Cardiac muscle cell (in vitro differentiated cells and primary cell): ENCODE measurements at places on chromosomes 16 and 17.

DNA sequence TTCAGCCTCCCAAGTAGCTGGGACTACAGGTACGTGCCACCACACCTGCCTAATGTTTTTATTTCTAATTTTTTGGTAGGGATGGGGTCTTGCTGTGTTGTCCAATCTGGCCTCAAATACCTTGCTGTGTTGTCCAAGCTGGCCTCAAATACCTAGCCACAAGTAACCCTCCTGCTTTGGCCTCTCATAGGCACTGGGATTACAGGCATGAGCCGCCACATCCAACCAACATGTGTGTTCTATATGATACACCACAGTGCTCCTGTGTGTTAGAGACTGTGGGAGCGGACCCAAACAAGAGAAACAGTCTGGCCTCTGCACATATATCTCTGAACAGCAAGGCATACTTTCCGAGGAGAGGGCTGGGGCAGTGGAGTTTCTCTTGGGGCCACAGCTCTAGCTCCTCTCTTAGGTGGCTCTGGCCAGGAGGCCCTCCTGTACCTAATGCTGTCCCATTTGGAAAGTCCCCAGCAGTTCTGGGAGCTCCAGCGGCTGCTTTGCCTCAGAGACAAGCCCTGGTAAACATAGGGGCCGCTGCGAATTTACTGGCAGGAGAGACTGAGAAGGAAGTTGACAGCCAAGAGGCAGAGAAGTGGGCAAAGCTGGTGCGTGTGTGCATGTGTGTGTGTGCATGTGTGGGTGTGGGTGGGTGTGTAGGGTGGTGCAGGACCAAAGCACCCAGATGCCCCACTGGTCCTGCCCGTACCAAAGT is 95.0 kb downstream of the RAB11FIP4 start:
- DNase-seq = no peak

GRCh38 chr16:88628512-88628974 is 9.8 kb upstream of the IL17C start:
- peak; percentile 20 for DNase-seq

- peak; percentile 36 for DNase-seq
Observed at GRCh38 chr17:31838636-31839225, 20.3 kb downstream of the COPRS start.

GRCh38 chr17:78248051-78248914 is 16.9 kb downstream of the TMEM235 start:
- DNase-seq = no peak

DNA sequence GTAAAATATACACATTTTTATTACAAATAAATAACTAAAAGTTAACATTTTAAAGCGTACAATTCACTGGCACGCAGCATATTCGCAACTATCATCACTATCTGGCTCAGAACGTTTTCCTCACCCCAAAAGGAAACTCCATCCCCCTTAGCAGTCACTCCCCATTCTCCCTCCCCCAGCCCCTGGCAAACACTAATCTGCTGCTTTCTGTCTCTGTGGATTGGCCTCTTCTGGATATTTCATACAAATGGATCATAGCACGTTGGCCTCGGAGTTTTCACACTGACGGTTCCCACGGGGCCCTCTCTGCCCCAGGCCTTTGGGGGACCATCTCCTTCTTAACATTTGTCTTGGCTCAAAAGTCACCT is 64.6 kb downstream of the RTN4RL1 start:
- DNase-seq = no peak

- DNase-seq = no peak
Observed at GRCh38 chr16:69193855-69194254, 6.9 kb downstream of the SNTB2 start.

DNA sequence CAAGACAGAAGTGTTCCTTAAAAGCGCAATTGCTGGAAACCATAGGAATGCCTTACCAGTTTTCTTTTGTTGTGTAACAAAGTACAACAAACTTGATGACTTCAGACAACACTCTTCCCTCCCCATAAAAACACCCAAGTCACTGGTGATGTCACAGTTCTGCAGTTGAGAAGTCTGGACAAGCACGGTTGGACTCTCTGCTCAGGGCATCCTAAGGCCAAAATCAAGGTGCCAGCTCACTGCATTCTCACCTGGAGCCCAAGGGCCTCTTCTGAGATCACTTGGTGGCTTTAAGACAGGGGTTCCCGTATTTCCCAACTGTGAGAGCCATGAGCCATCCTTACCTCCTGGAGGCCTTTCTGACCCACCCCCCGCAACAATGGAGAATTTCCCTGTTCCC is 45.6 kb upstream of the MEAK7 start:
- no peak for DNase-seq

GRCh38 chr17:37744961-37745800 is at the start of gene HNF1B:
Gene HNF1B, minus strand, starts transcription at chr17:37745059. Its CDS starts 175 bp downstream, at chr17:37744884.
- DNase-seq = no peak

DNA sequence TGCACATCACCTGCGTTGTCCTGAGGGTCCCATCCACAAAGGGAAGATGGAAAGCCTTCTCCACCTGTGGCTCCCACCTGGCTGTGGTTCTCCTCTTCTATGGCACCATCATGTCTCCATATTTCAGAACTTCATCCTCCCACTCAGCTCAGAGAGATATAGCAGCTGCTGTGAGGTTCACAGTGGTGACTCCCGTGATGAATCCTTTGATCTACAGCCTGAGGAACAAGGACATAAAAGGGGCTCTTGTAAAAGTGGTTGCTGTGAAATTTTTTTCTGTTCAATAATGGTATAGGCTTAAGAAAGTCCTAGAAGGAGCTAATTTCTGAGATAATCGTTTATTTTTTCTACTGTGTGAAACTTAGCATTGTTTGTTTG is 18.7 kb downstream of the ZNF200 start:
- DNase-seq = no peak

DNA sequence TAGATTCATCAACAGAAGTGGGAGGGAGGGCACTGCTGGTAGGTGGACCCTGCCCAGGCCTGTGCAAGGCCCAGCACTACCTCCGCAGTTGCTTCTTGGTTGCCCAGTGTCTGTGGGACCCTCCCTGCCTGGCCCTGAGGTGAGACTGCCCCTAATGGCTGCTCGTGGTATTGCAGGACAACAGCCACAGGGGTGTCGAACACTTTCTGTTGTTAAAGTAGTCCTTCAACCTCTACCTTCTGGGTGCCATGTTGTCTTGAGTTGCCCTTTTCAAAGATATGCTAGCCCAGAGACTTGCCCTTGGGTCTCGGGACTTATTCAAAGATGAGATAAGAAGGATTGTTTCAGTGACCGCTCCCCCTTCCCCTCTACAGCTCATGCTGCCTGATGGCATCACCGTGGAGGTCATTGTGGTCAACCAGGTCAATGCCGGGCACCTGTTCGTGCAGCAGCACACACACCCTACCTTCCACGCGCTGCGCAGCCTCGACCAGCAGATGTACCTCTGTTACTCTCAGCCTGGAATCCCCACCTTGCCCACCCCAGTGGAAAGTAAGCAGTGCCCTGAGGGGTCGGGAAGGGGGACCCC is 29.1 kb downstream of the AKAP1 start:
- DNase-seq = peak; percentile 38

- DNase-seq = no peak
Observed at GRCh38 chr17:6304894-6305612, 129.9 kb downstream of the AIPL1 start.

- no peak for DNase-seq
Observed at GRCh38 chr16:22674832-22675191, 139.2 kb upstream of the HS3ST2 start.

DNA sequence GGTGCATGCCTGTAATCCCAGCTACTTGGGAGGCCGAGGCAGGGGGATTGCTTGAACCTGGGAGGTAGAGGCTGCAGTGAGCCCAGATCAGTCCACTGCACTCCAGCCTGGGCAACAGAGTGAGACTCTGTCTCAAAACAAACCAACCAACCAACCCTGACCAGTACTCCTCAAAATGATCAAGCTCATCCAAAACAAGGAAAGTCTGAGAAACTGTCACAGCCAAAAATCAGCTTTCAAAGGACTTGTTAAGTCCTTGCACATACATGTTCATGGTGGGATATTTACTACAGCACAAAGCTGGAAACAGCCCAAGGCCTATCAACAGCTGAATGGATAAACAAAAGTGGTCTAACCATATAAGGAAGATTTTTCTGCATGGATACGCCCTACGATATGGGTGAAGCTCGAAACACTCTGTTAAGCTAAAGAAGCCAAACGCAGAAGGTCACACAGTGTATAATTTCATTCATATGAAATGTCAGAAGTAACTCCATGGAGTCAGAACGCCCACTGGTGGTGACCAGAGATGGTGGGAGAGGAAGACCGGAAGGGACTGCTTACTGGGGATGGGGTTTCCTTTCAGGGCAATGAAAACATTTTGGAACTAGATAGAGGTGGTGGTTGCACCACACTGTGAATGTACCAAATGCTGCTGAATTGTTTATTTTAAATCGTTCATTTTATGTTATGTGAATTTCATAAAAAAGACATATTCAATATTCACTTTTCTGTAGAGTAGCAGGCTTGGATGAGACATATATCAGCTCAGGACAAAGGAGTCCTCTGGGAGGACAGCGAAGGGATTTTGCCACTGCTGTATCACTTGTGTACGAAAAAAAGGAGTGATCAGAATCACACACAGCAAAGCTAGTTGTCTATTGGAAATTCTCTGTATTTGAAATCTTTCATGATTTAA is 17.7 kb downstream of the CCL17 start:
- peak; percentile 60 for DNase-seq

GRCh38 chr17:78168242-78168902 is at the start of gene SYNGR2:
Gene SYNGR2, plus strand, starts transcription at chr17:78168581. Its CDS starts 36 bp downstream, at chr17:78168617.
- DNase-seq = peak; percentile 54

- DNase-seq = peak; percentile 56
Observed at GRCh38 chr16:67163164-67163998, 1.2 kb upstream of the HSF4 start.

DNA sequence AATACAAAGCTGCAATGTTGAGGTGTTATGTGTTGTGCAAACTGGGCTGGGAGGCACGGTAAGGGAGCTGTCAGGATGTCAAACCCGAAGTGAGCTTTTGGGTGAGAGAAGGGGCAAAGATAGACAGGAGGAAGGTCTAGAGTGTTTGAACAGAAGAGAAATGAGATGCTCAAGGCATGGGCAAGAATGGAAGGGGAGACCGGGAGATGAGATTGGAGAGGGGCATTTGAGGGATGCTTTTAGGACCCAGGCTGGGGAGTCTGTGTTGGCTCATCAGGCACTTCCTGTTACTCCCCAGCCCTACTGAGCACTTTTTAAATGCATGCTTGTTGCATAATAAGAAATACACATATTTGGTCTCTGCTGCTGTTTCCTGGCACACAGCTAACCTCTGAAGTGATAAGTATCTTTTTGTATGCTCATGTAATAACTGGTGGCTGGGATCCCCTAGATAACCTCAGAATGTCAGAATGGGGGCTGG is 13.7 kb downstream of the UNC45B start:
- peak; percentile 34 for DNase-seq

- no peak for DNase-seq
Observed at GRCh38 chr16:84486551-84487235, 17.8 kb downstream of the MEAK7 start.

DNA sequence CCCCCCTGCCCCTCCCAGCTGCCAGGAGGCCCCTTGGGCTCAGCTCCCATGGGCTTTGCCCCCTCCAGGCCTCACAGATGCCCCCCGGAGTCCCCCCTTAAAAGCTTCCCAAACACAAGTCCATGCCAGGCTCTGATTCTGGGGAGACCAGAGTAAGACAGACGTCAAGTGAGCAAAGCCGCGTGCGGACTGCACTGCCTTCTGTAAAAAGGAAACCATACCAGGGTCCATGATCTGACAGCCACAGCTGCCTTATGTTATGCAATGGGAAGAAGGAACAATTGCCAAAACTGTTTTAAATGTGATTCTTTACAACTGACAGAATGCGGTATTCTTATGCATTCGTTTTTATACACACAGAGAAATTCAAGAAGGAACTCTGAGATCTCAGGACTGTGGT is 17.9 kb upstream of the HEXD start:
- DNase-seq = peak; percentile 49

DNA sequence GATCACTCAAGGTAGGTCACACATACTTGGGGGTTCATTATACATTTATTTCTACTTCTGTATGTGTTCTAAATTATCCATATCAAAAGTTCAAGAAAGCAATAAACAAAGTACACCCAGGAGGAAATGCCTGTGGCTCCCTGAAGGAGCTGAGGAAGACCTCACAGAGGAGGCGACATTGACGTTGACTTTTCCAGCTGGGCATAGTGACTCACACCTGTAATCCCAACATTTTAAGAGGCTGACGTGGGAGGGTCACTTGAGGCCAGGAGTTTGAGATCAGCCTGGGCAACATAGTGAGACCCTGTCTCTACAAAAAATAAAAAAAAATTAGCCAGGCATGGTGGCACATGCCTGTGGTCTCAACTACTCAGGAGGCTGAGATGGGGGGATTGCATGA is 16.3 kb downstream of the ITGAD start:
- DNase-seq = peak; percentile 37
